Stimulated activated CD8-positive, alpha-beta memory T cell treated with anti-CD3 and anti-CD28 coated beads, Interleukin-4, amount 100 ng/mL, for 4 hours (primary cell): ENCODE measurements at places on chromosomes 4 and X.

DNA sequence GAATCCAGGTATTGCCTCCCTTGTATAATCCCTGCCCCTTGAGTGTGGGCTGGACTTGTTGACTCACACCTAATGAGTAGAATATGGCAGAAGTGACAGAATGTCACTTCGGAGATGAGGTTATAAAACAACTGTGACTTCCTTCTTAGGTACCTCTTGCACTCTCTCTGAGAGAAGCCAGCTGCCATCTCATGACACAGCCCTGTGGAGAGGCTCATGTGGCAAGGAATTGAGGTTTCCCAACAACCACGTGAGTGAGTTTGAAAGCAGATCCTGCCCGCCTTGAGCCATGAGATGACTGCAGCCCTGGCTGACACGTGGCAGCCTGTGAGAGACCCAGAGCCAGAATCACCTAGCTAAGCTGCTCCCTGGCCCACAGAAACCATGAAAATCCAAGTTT, 13.5 kb downstream of the ASB11 start:
- no peak for DNase-seq

DNA sequence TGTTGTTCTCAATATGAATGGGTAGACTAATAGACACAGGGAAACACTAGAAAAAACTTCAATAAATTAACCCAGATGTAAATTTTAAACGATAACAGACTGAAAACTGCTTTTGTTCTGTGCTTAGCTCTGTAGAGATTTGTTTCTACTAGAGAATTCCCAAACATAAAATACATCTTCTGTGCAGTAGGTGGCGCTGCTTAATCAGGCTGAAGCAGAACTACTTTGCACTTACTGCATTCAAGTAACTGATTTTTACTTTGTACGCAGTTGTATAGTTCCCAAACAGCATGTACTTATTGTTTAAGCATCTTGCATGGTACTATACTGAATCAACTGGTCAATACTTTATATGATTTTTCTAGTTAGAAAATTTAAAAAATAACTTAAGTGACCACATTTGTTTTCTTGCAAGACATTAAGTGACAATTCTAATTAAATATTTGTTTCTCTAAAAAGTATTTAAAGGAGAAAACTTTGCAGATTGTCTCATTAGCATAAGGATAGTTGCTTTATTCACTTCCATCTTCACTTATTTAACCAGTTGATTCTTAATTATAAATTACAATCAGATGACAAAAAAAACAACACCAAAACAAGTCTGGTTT, 490.6 kb downstream of the IL15 start:
- peak; percentile 17 for DNase-seq

GRCh38 chr4:174611792-174612191, 89.5 kb upstream of the HPGD start:
- DNase-seq = no peak

GRCh38 chr4:13174001-13174400, 310.1 kb downstream of the RAB28 start:
- DNase-seq = no peak

- no peak for DNase-seq
Measured at GRCh38 chr4:54924891-54925290, 200.5 kb downstream of the KDR start.

GRCh38 chrX:113522814-113523213, 682.2 kb upstream of the AMOT start:
- no peak for DNase-seq

DNA sequence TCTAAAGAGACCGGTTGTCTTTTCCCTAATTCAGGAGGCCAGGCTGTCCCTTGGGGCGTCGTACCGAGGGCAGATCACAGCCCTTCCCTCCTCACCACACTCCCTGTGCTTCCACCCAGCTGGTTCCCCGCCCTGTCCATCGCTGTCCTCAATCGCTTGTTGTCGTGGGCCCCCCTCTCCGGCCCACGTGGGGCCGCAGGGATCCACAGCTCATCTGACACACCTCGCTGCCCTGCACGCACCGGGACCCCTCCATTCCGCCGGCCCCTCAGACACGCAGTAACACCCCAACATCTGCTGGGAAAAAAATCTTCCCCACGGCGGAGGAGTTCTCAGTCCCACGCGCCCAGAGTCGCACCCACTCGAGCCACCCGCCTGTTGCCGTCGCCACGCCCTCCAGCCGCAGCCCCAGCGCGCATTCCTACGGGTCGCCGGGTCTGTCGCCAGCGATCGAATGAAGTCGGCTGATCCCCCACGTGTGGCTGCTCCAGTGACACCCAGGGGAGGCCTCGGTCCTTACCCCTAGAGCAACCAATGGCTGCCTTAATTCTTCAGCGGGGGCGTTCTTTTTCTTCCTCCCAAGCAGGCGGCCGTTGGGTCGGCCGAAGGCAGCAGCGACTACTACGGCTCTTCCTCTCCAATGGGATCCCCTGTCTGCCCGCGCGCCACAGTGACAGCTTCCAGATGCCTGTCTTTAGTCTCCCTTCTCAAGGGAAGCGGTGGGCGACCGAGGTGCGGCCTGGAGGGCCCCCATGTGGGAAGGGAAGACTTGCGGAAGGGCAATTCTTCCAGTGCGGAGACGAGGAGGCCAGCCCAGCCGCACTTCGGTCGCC, 893 bp upstream of the SEPTIN11 start:
- DNase-seq = peak; percentile 58

- DNase-seq = no peak
Measured at GRCh38 chrX:9604908-9605306, 140.0 kb downstream of the TBL1X start.

DNA sequence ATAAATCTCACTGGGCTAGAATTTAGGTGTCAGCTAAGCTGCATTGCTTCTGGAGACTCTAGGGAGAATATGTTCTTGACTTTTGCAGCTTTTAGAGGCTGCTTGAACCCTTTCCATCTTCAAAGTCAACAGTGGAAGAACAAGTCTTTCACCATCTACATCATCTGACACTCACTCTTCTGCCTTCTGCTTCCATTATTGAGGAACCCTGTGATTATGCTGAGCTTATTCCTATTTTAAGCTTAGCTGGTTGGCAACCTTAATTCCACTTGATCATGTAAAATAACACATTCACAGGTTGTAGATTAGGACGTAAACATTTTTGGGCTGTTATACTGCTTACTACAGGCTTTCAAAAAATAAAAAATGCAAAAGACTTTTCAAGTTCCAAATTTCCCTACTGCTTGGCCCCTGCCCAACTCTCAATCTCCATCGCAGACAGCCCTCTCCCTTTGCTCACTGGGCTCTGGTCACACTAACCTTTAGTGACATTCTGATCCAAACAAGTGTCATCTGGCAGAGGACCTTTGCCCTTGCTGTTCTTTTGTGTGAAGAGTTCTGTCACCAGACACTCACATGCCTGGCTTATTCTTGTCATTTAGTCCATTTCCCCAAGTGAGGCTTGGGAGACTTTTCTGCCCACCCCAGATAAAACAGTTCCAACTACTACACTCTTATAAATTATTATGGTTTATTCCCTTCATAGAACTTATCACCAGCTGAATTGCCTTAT, 1056.0 kb downstream of the STIM2 start:
- no peak for DNase-seq

GRCh38 chr4:95091272-95091671, 333.5 kb downstream of the BMPR1B start:
- no peak for DNase-seq

DNA sequence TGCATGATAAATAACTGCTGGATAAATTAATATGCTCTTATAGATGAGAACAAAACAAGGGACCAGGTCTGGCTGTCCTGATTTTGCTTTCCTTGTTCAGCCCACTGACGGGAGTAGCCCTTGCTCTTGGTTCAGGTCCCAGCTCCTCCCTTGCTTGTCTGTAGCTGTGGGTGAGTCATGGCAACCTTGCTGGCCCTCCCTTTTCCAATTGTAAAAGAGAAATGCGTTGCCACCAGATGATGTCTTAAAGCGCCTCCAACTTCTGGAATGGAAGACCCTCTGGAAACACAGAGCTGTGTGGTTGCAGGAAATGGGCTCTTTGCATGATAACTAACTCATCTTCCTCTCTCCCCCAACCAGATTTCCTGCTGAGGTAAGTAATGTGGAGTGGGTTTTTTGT, 171.4 kb downstream of the AASDH start:
- DNase-seq = no peak
